Activated T-cell treated with anti-CD3 and anti-CD28 coated beads, Interleukin-2, amount 50 U/mL, for 24 hours (primary cell): ENCODE measurements at places on chromosomes 13 and 19.

GRCh38 chr13:65330287-65330686 is 1899.8 kb downstream of the PCDH9 start:
- no peak for DNase-seq
- H3K27ac ChIP-seq = no peak overlapping the region
- no peaks in the 10 kb centered on the region for H3K4me1 ChIP-seq
- no peaks in the 10 kb centered on the region for H3K36me3 ChIP-seq
- H3K4me3 ChIP-seq = no peak overlapping the region

GRCh38 chr19:29538146-29538545 is 12.4 kb downstream of the VSTM2B start:
- peaks cover 45% of the 10 kb centered on the region for H3K27me3 ChIP-seq
- no peak overlapping the region for H3K27ac ChIP-seq
- no peaks in the 10 kb centered on the region for H3K4me1 ChIP-seq
- peak; percentile 6 for DNase-seq
- H3K4me3 ChIP-seq = no peak overlapping the region

DNA sequence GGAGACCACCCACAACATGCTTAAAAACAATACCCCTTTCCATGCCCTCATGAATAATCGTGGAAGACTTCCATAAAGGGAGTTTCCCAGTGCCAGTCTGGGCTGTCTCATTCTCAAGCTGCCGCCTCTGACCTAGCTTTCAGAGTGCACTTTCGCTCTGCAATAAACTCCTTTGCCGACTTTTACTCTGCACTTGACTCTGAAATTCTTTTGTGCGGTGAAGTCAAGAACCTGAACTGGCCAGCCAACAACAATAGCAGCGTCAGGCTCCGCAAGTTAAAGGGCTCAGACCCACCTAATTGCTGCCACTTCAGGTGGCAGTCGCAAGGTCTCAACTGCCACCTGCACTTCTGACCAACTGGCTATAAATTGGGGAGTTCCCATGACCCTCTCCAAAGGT is 10.3 kb upstream of the LEUTX start:
- no peak overlapping the region for H3K27ac ChIP-seq
- peaks cover 5% of the 10 kb centered on the region for H3K4me1 ChIP-seq
- no peak overlapping the region for H3K4me3 ChIP-seq
- peaks cover 25% of the 10 kb centered on the region for H3K27me3 ChIP-seq
- H3K36me3 ChIP-seq = no peaks in the 10 kb centered on the region

DNA sequence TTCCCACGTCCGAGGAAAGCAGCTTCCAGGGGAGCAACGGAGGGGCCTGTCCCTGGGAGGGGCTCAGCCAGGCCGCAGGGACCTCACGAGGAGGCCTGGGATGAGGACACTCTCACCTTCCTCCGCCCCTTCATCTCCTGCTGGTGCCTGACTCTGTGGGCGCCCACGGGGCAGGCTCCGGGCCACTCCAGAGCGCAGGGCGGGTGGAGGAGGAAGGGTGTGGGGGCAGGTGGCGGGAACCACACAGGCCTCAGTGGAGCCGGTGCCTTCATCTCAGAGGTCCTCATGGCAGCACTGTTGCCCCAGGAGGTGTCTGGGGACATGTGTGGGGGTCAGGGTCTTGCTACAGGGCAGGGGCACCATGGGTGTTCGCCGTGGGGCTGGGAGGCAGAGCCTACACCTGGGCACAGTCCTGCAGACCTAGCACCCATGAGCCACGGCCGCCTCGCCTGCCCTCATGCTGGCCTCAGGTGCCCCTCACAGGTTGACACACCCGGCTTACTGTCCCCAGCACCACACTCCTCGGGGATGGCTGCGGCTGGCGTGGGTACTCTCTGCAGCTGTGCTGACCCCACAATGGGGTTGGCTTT is 10.1 kb upstream of the TMEM255B start:
- H3K27me3 ChIP-seq = peaks cover 4% of the 10 kb centered on the region
- no peak for DNase-seq
- H3K36me3 ChIP-seq = no peaks in the 10 kb centered on the region
- no peak overlapping the region for H3K4me3 ChIP-seq

GRCh38 chr19:34932494-34932893 is 5.8 kb downstream of the ZNF30 start:
- no peak overlapping the region for H3K27ac ChIP-seq
- DNase-seq = no peak
- H3K36me3 ChIP-seq = peaks cover 81% of the 10 kb centered on the region
- no peak overlapping the region for H3K4me3 ChIP-seq
- H3K27me3 ChIP-seq = no peaks in the 10 kb centered on the region
- peaks cover 7% of the 10 kb centered on the region for H3K4me1 ChIP-seq

DNA sequence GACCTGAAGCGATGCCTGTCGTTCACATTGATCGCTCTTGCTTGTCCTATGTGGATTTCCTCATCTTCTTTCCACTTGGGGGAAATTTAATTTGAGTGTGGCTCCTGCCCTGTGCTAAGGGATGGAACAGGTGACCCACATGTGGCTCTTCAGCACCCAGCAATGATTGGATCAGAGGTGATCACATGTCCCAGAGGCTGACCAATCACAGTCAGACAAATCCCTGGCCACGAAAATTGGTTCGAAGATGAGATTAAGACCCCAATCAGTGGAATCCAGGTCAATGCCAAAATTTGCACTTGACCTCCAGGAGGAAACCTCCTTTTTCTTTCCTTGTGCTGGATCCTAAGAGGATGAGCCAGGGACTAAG is 23.7 kb downstream of the AMER2 start:
- DNase-seq = no peak
- no peak overlapping the region for H3K4me3 ChIP-seq
- no peaks in the 10 kb centered on the region for H3K36me3 ChIP-seq
- H3K27me3 ChIP-seq = peaks cover 28% of the 10 kb centered on the region

DNA sequence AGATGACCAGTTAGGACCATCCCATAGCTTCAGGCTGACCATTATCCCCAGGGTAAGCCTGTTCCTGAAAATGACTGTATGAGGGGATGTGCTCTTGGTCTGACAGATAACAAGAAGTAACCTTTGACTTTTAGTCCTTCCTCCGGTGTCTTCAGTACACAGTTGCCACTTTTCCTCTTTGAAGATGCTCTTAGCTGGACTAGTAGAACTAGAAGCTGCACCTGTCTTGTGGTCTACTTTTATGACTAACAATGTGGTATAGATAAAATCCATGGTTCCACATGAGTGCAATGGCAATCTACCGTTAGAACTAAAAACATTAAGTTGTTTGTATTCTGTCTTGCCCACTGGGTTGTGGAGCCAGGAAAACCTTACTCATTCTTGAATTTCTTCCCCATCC is 5.9 kb upstream of the RUBCNL start:
- peaks cover 23% of the 10 kb centered on the region for H3K4me1 ChIP-seq
- DNase-seq = no peak
- peaks cover 8% of the 10 kb centered on the region for H3K27me3 ChIP-seq
- no peak overlapping the region for H3K27ac ChIP-seq
- H3K36me3 ChIP-seq = no peaks in the 10 kb centered on the region

GRCh38 chr19:16258440-16258903 is 60.8 kb downstream of the AP1M1 start:
- no peaks in the 10 kb centered on the region for H3K36me3 ChIP-seq
- H3K4me3 ChIP-seq = no peak overlapping the region
- H3K27ac ChIP-seq = no peak overlapping the region
- no peak for DNase-seq

DNA sequence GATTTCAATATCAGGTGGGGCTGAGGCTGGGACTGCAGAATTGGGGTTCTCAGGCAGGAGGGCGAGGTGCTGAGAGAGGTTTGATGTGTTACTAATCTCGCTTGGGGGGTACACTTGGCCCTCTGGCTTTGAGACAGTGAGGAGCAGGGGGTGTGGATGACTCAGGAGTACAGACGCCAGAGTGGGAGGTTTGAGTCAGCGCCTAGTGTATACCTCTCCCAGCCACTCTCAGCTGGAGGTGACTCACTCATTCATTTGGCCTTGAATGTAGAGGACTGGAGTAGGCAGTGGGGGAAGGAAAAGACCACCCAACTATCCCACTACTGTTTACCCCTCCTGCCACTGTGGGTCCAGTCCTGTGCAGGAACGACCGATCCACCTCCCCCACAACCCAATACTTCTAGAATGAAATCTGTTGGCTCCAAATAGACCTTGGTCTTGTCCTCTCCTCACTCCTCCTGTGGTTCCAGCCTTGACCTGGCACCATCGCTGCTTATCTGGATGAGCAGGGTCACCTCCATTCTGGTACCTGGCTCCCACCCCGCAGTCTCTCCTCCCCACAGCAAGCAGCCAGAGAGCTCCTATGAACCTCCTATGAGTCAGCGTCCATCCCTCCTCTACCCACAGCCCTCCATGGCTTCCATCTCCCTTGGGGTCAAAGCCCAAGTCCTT is 20.1 kb upstream of the ZNRF4 start:
- H3K27me3 ChIP-seq = peaks cover 57% of the 10 kb centered on the region
- H3K4me1 ChIP-seq = peaks cover 17% of the 10 kb centered on the region
- no peaks in the 10 kb centered on the region for H3K36me3 ChIP-seq
- no peak overlapping the region for H3K27ac ChIP-seq

GRCh38 chr19:17097593-17098126 is 22.1 kb downstream of the MYO9B start:
- H3K27me3 ChIP-seq = no peaks in the 10 kb centered on the region
- H3K36me3 ChIP-seq = peaks cover 44% of the 10 kb centered on the region
- no peak for DNase-seq
- H3K4me3 ChIP-seq = no peak overlapping the region
- H3K4me1 ChIP-seq = peaks cover 32% of the 10 kb centered on the region

- no peaks in the 10 kb centered on the region for H3K36me3 ChIP-seq
- H3K27me3 ChIP-seq = no peaks in the 10 kb centered on the region
- no peak for DNase-seq
- peaks cover 17% of the 10 kb centered on the region for H3K4me1 ChIP-seq
These were observed 294.1 kb downstream of the KCNRG start for GRCh38 chr13:50309318-50309717.

GRCh38 chr13:46171217-46171616 is 10.8 kb downstream of the LCP1 start:
- H3K4me3 ChIP-seq = peak overlapping the region; percentile 97
- H3K27ac ChIP-seq = peak overlapping the region; percentile 98
- H3K36me3 ChIP-seq = peaks cover 94% of the 10 kb centered on the region
- peaks cover 98% of the 10 kb centered on the region for H3K4me1 ChIP-seq

GRCh38 chr13:106680796-106681472 is 113.0 kb upstream of the ARGLU1 start:
- no peaks in the 10 kb centered on the region for H3K36me3 ChIP-seq
- H3K4me1 ChIP-seq = no peaks in the 10 kb centered on the region
- DNase-seq = no peak
- no peak overlapping the region for H3K27ac ChIP-seq
- no peak overlapping the region for H3K4me3 ChIP-seq

DNA sequence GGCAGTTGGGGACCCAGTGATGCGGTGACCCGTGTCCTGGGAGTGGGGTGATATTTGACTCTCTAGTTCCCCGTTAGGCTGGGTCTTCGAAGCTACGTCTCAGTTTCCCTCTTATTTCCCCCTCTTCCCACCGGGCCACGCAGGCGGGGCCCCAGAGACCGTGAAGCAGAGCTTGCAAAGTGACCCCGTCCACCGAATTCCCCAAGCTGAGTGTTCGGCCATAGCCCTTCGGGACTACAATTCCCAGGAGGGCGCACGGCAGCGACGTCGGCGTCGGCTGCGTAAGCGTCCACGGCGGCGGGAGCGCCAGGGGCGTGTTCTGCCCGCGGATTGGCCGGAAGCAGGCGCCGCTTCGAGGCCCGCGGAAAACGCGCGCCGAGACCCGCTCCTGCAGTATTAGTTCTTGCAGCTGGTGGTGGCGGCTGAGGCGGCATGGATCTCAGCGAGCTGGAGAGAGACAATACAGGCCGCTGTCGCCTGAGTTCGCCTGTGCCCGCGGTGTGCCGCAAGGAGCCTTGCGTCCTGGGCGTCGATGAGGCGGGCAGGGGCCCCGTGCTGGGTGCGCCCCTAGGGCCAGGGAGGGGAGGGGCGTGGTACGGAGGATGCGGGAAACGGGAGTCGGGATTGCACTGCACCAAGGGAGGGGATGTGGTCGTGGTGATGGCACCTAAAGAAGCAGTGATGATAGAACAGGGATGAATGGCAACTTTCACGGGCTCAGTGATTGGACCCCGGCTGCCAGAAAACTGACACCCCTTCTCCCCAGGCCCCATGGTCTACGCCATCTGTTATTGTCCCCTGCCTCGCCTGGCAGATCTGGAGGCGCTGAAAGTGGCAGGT is at the start of gene RNASEH2A:
Gene RNASEH2A, plus strand, starts transcription at position 343 of the 840 bp plus-strand sequence. Its CDS starts 90 bp downstream, at position 433.
- peaks cover 25% of the 10 kb centered on the region for H3K4me1 ChIP-seq
- H3K27me3 ChIP-seq = no peaks in the 10 kb centered on the region
- H3K4me3 ChIP-seq = peak within 1 kb of the TSS; percentile 92
- H3K27ac ChIP-seq = peak within 1 kb of the TSS; percentile 96
- peak; percentile 92 for DNase-seq

- H3K27me3 ChIP-seq = peaks cover 67% of the 10 kb centered on the region
- no peak overlapping the region for H3K27ac ChIP-seq
- peaks cover 27% of the 10 kb centered on the region for H3K4me1 ChIP-seq
- H3K36me3 ChIP-seq = no peaks in the 10 kb centered on the region
- no peak overlapping the region for H3K4me3 ChIP-seq
These were observed 30.2 kb downstream of the COL4A2 start for GRCh38 chr13:110337247-110337646.

DNA sequence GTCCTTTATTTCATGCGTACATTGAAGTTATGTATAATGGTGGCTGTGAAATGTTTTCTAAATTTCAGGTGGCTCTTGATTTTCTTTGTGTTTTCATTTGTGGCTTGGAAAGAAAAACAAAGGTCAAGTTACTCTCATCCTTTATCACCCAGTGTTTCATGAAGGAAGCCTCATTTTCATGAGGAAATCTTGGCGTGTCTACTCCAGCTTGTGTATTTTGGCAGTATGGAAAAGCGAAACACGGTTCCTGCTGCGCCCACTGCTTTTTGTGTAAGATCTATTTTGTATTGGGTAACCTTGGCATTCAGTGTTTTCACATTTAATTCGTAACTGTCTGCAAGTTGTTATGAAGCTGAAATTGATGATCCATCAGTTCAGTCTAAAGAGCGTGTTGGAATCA is 147.0 kb upstream of the RNF113B start:
- H3K4me3 ChIP-seq = no peak overlapping the region
- H3K4me1 ChIP-seq = no peaks in the 10 kb centered on the region
- peaks cover 7% of the 10 kb centered on the region for H3K27me3 ChIP-seq
- no peaks in the 10 kb centered on the region for H3K36me3 ChIP-seq

DNA sequence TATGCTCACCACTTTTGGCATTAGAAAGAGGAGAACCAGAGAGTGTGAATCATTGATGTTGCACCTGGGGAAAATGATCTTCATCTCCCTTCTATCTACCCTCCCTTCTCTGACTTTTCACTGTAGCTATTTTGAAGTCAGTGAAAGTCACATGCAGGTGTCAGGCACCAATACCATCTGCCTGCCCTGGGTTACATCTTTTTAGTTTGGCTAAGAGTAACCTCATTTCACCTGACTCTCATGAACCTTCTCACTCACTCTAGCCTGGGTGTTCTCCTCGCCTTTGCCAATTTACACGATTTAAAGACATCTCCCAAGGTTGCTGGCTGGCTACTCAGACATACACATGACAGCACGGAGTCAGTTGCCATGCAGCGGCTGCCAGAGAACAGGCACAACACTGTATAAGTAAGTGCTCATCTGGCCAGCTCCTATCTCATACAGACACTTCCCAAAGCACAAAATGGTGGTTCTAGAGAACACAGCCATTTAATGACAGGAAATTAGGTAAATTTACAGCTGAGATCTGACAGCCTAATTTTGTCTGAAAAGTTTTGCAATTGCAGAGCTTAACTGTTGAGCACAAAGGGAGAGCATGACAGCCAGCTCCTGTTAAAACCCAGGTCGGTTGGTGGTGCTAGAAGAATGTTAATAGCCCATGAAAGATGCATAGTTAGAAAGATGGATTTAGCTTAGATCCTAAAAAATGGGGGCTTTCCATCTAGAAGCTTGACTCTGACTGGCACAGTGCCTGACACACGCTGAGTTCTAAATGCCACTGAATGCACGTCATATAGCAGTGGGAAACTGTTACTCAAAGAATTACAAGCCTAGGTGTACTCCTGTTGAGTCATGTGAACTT is 32.5 kb downstream of the LCP1 start:
- DNase-seq = no peak
- no peaks in the 10 kb centered on the region for H3K27me3 ChIP-seq
- H3K27ac ChIP-seq = peak overlapping the region; percentile 92
- peaks cover 60% of the 10 kb centered on the region for H3K4me1 ChIP-seq
- peak overlapping the region; percentile 6 for H3K4me3 ChIP-seq
- H3K36me3 ChIP-seq = peaks cover 95% of the 10 kb centered on the region
